RCC 7860 (cell line): ENCODE measurements at places on chromosomes 3 and 15.

DNA sequence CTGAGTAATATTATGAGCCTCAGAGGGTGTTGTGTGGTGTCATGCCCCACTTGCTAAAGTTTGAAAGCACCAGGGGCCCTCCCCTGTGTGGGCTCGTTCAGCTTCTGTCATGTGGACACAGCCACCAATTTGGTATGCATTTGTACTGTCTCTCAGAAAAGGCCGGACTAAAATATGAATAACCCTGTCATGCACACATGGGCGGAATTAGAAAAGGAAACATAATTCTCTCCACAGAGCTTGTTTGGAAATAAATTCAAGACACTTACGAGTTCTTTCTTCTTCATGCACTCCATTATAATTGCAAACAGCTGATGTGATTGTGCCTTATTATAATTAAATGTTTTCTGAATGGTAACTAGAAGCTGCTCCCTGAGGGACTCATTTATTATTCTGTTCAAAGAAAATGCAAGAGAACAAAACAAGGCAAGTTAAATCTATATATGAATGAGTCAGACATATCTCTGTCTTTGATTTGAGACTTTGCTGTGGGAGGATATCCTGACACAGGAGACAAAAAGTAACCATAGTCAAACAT, 39.1 kb downstream of the TRPM1 start:
- no peak for DNase-seq

- no peak for DNase-seq
Observed at GRCh38 chr3:38232701-38233100, 32.9 kb upstream of the SLC22A13 start.

- DNase-seq: no peak
Observed at GRCh38 chr3:21573291-21573690, 177.7 kb downstream of the ZNF385D start.

- DNase-seq: no peak
Observed at GRCh38 chr3:187951452-187952190, 202.3 kb upstream of the LPP start.

GRCh38 chr15:48925714-48926223, 38.0 kb downstream of the SHC4 start:
- DNase-seq: peak; percentile 97

DNA sequence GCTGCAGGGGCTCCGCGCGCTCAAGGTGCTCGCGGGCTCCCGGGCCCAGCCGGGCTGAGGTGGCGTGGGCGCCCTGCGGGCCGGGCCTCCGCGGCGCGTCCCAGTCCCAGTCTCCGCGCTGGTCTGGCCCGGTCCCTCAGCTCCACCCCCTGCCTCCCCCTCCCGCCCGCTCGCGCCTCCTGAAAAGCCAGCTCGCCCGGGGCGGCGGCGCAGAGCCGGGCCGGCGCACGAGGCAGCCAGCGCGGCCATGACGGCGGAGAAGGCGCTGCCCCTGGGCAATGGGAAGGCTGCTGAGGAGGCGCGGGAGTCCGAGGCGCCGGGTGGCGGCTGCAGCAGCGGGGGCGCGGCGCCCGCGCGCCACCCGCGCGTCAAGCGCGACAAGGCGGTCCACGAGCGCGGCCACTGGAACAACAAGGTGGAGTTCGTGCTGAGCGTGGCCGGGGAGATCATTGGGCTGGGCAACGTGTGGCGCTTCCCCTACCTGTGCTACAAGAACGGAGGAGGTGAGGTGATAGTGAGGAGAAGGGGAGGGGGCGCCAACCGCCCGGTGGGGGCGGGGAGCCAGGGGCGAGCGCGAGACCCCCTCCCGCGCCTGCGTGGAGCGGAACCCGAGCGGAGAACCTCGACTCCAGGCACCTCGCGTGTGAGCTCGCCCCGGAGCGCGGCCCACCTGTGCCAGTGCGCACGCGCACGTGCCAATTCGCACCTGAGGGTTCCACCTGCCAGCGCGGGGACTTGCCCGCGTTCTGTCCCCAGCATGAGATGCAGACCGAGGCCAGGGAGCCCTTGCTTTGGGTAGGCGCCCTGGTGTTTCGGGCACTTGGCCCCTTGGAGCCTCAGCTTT, at the start of gene SLC6A11:
Gene SLC6A11 (plus strand): TSS at position 210 of the 844 bp plus-strand sequence. CDS start 38 bp downstream, at position 248.
- no peak for DNase-seq

GRCh38 chr3:33006081-33006480, 54.6 kb downstream of the CCR4 start:
- no peak for DNase-seq

DNA sequence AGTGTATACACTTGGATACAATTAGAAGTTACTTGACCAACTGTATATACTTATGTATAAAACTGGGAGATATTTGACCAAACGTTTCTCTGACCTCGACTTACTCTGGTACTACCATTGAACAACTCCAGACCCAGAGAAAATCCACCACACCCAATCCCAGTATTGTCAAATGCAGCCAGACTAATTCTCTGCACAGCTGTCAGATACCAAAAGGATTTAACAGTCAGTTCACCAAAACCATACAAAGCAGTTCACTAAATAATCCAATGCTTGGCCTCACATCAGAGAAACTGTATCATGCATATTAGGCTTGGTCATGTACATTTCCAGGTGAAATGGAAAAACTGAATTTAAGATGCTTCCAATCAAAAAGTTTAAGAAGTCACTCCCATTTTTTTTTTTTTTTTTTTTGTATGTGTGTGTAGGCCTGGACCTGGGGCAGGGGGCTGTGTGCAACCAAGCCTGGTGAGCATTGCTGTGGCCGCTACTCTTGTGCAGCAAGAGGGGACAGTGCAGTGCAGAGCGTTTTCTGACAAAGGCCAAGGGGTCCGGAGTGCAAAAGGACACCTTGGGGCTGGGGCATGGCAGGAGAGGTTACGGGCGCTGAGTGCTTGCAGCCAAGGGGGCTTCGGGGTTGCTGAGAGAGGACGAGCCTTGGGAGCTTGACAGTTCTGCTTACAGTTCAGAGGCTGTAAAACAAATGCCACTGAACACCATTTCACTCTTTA, 1.4 kb downstream of the TOMM70 start:
- no peak for DNase-seq

DNA sequence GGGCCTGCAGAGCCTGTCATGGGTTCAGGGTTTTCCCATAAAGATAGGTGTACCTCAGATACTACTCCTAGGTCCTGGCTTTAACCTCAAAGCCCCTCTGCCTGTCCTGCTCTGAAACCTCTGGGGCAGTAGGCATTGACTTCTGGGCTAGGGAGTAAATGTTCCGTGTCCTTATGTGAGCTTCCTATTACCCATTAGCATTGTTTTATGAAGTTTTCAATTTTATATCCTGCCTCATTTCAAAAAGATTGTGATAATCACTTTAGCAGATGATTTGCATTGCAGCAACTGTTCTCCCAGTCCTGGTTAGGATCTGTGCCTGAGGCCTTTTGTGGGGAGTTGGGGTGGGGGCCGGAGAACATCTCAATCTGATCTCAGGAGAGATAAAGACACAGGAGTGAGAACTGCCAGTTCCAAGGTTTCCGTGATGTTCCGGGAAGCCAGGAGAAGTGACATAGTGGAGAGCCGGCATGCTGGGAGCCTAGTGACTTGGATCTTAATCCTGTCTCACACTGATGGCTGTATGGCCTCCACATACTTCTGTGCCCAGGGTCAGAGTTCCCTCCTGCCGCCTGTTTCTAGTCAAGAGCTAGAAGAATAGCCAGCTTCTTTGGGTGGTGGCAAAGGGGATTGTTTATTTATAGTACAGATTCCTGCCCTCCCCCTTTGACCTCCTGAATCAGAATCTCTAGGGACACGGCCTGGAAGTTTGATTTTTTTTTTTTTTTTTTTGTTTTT, 10.6 kb downstream of the TPM1 start:
- DNase-seq: peak; percentile 50

DNA sequence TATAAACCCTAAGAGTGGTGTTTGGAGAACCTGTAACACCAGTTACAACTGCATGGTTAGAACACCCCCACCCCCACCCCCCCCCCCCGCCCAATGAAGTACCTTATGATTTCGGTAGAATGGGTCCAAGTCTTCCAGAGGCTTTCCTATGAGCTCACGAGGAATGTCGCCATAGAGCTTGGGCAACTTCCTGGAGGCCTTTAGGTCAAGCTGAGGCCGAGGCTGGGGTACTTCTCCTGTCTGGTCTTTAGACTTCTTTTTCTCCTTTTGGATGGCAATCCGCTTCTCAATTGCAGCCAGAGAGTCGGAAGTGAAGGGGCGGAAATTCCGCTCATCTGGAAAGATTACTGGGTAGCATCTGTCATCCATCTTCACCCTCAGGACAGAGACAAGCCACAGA, 101.8 kb downstream of the SCN11A start:
- DNase-seq: no peak

DNA sequence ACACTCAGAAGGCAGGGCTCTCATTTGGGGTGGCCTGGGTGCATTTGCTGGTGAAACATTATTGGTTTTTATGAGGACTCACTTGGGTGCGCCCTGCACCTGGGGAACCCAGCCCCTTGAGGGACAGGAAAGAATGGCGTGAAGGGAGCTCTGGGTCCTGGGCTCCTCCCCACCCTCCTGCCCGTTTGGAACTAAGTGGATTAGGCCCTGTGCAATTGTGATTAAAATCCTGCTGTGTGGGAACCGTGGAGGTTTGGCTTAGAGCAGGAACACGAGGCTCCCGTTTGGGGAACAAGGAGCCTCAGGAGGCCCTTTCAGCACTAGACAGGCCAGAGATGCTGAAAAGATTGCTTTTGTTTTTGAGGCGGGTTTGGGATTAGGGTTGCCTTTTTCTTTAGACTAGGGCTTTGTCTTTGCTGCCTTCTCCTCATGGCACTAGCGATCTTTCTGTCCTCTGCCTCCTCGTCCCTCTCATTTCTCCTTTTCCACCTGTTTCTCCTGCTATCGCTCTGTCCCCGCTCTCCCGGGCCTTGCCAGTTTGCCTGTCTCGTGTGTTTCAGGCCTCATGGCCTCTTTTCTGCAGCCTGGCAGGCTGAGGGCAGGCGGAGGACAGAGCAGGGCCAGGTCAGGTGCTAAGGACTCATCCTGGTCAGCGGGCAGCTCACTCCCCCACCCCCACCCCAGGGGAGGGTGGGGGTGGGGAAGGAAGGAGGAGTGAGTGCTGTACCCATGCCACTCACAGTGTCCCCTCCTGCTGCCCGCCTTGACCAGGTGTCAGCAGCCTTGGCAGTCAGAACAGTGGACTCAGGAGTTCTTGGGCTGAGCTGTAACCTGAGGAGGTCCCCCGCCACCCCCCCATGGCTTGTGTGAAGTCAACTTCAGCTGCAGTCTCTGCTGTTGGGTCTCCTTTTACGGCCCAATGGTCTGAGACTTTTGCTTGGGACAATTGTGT, 8.6 kb downstream of the MAPKAPK3 start:
- no peak for DNase-seq

GRCh38 chr3:177147790-177148189, 49.5 kb downstream of the TBL1XR1 start:
- DNase-seq: no peak

DNA sequence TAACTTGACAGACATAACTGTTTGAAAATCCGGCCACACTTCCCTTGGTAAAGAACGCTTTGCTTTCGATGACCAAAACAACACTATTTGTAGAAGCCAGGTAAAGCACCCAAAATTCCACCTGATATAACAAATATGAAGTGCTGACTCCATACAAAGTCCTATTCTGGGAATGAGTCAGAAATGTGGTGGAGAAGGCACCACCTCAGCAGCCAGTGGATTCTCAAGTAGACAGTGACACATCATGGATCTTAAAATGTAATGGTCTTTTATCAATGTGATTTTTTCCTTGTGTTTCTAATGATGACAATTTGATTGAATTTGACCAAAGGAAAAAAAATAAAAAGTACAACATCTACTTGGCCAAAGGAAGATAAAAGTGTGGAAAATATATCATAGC, 135.0 kb upstream of the WNT5A start:
- peak; percentile 21 for DNase-seq

DNA sequence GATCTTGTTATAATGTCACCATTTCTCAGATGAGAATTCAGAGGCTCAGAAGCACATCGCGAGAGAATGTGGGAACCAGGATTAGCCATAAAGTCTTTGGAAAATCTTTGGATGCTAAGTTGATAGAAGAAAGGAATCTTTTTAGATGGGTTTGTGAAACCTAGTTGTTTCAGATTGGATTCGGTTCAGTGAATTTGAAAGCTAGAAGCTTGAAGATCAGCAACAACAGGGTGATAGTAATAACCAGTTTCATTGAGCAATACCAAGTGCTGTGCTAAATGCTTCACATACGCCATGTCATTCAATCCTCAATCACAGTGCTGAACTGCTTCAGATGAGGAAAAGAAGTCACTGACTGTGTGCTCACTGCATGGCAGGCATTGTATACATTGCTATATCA, 47.4 kb upstream of the MITF start:
- peak; percentile 7 for DNase-seq

DNA sequence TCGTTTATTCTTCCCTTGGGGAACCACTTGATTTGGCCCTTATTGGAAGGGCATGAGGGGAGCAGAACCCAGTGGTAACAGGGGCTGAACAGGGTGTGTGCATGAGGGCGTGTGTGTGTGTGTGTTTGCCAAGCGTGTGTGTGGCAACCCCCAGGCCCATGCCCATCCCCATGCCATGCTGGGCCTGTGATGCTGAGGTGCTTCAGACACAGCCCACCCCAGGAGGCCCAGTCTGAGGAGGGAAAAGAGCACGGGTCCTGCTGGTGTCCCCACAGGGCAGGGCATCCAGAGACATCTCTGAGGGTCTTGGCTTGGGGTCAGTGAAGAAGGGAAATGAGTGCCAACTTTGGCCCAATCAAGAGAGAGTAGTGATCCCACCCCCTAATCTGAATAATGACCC, 71.6 kb downstream of the RASGRF1 start:
- DNase-seq: no peak

GRCh38 chr3:39707314-39707909, 102.0 kb upstream of the MYRIP start:
- peak; percentile 8 for DNase-seq

- no peak for DNase-seq
Observed at GRCh38 chr15:70609889-70610288, 153.5 kb downstream of the UACA start.

GRCh38 chr15:92149029-92149428, 244.7 kb upstream of the ST8SIA2 start:
- DNase-seq: no peak

DNA sequence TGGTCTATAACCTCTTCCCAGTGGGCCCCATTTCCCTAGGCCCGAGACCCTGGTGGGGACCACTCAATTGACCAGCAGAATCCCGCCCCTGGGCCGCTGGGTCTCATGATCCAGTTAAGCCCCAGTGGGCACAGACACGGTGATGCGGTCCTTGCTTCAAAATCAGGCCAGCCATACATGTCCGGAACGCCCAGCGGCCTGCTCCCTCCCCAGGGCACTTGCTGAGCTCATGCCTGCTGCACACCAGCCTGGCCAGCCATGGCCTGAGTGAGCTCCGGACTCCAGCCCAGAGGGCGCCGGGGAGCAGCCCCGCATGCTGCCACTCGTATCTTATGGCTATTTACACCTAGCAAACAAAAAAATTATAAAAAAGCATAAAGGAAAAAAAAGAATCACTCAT, 34.4 kb upstream of the IQSEC1 start:
- no peak for DNase-seq

DNA sequence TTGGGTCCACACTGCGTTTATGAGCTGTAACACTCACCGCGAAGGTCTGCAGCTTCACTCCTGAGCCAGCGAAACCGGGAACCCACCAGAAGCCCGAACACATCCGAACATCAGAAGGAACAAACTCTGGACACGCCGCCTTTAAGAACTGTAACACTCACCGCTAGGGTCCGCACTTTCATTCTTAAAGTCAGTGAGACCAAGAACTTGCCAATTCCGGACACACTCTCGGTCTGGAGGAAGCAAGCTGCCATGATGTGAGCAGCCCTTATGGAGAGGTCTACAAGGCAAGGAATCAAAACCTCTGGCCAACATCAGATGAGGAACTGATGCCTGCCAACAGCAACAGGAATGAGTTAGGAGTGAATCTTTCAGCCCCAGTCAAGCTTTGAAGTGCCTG, 62.9 kb downstream of the SLC28A2 start:
- DNase-seq: no peak

- DNase-seq: no peak
Observed at GRCh38 chr3:146818866-146819265, 213.7 kb upstream of the PLSCR5 start.
